Glutamatergic neuron (in vitro differentiated cells): ENCODE measurements at places on chromosomes 6 and 20. TPM values are rescaled to one million over a fixed set of nuclear protein-coding genes. Genes with fewer than 3 reads are reported as not detected.

GRCh38 chr6:137432054-137432611 is 62.1 kb downstream of the OLIG3 start:
- DNase-seq: no peak

DNA sequence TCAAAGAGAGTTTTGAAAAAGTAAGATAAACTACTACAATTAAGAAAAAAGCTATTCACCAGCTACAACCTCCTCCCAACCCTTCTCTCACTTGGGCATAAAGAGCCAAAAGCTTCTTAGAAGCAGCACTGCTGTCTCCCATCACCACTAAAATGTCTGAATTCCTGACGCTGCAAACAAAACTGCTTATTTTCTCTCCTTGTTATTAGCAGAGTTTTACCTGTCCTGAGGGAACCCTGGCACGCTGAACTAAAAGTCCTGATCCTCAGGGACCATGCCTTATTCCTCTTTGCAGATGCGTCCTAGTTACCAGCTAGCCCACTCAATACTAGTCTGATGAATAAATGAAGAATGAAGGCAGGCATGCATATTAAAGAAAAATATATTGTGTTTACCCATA is 1.1 kb downstream of the HACE1 start:
- no peak for DNase-seq

DNA sequence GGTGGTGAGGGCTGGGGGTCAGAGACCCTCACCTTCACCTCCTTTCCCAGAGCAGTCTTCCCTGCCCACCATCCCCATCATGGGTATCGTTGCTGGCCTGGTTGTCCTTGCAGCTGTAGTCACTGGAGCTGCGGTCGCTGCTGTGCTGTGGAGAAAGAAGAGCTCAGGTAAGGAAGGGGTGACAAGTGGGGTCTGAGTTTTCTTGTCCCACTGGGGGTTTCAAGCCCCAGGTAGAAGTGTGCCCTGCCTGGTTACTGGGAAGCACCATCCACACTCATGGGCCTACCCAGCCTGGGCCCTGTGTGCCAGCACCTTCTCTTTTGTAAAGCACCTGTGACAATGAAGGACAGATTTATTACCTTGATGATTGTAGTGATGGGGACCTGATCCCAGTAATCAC is 2.1 kb downstream of the HLA-G start:
- no peak for DNase-seq

GRCh38 chr6:141988954-141989705 is 143.6 kb upstream of the GJE1 start:
- peak; percentile 28 for DNase-seq

DNA sequence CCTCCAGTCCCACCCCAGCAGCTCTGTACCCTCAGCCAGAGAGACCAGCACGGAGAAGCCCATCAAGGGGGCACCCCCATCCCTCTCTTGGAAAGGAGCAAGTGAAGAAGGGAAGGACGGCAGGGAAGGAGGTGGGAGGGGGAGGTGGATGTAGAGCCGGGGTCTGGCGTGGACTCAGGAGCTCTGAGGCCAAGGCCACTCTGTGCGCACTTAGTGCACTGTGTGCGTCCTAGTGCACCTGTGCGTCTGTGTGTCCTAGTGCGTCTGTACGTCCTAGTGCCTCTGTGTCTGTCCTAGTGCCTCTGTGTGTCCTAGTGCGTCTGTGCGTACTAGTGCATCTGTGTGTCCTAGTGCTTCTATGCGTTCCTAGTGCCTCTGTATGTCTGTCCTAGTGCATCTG is 54.2 kb downstream of the DSTN start:
- DNase-seq: peak; percentile 13

OLIG3 gene
- total RNA-seq: 75.1 TPM

DNA sequence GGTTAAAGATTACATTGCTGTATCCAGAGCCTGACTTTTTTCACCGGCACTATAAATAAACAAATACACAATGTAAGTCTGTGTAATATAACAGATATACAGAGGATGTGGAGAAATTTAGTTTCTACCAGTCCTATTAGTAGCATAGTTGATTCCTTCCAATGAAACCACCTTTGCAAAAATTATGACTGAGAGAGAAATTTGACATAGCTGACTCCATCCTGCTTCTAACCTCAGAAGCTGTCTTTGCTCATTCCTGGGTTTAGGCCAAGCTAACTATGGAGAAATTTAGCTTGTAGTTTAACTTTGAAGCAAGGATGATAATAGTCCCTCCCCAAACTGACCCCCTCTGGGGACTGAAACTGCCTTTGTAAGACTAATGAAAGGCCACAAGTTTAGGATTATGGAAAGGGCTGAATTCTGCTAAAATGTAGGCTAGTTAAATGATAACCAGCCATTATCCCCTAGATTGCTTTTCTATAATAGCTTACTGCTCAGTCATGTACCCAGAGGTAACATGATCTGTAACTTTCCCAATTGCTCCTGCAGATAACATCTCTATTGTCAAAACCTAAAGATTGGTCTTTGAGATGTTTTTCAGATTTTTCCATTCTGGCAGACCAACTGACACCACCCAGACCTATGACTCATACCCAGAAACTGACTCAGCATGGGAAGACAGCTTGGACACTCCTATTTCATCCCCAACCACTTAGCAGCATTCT is 172.8 kb upstream of the ARG1 start:
- no peak for DNase-seq

DNA sequence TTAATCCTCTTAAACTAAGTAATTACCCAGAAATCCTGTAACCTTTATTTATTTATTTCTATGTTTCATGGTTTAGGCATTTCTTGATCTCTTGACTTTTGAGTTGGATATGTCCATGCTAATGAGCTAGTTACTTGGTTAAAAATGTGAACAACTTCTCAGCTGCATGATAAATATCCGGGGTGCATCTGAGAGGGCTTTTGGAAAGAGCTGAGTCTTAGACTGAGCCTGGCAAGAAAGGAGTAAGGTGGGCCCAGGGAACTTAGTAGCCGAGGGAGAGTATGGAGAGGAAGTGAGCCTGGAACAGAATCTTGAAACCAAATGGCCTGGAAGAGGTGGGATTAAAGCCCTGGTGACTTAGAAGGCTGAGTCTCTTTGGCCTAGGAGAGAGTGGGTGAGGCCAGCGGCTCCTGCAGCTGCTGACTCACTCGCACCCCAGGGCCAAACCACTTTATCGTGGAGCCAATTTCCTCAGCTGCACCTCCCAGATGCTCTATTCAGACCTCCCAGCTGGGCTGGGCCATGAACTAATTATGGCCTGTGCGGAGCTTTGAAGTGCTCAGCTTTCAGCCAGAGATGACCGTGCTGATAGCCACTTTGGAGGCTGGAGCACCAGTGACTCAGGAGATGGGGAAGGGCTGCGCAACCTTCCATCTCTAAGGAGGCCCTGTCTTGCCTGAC is 19.1 kb downstream of the TGM3 start:
- DNase-seq: no peak

TP53TG5 gene
- total RNA-seq: not detected

- DNase-seq: no peak
Observed at GRCh38 chr6:133701633-133702331, 187.1 kb upstream of the TCF21 start.

C20orf202 gene
- not detected for total RNA-seq

DNA sequence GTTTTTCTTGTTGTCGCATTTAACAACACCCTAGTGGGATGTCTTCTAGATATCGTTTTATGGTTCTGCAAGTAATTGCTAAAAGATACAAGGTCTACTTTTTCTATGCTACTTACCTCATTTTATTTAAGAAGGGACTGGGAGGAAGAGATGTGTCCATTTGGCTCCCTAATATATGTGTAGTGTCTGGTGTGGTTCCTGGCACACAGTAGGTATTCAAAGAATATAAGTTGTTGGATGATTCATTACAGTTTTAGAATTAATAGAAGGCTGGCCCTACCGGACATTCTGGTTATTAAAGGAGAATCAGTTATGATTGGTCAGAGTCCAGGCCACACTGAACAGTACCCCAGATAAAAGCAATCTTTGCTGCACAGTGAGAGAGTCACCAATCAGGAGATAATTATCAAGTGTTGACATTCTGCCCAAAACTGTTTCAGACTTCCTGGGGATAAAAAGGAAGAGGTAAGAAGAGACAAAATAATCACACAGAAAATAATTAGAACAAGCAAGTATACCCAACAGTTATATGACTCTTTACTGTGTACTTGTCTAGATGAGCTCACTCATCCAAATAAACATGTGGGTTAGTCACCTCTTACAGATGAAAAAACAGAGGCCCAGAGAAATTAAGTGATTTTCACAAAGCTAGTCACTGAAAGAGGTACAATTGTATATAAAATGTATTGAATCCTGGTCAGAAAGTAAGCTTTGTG is 7.0 kb downstream of the TMEM244 start:
- no peak for DNase-seq

- DNase-seq: no peak
Observed at GRCh38 chr6:28802417-28803336, 121.1 kb downstream of the TRIM27 start.

DNA sequence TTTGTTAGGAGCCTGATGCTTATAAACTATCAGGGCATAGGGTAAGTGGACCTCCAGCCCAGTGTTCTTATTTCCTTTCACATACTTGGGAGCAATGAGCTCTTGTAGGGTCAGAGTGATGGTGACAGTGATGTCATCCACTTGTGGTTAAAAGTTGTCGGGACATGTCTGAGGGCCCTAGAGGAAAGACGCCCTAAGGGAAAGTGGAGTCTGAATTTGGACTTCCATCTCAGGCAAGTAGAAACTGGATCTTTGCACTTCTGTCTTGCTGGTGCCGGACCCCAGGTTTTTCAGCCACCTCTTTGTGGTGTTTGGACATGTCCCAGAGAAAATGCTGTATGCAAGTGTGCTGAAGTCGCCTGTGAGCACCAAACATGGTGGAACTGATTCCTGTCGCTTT is 900.5 kb downstream of the C6orf118 start:
- no peak for DNase-seq

- no peak for DNase-seq
Observed at GRCh38 chr6:131642565-131642964, 5.5 kb downstream of the ENPP3 start.

MUCL3 gene
- total RNA-seq: not detected

DNA sequence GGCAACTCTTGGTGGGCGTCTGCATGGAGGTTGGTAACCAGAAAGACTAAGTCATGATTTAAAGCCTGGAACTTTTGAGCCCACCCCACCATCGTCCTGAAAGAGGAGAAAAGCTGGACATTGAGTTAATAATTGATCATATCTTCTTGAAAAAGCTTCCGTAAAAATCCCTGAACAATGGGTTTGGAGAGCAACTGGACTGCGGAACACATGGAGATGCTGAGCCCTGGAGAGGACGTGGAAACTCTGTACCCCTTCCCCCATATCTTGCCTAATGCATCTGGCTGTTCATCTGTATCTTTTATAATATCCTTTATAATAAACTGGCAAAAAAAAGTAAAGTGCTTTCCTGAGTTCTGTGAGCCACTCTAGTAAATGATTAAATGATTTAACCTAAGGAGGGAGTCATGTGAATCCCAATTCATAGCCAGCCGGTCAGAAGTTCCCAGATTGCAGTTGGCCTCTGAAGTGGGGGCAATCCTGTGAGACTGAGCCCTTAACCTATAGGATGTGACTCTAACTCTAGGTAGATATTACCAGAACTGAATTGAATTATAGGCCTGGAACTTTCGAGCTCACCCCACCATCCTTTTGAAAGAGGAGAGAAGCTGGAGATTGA is 26.5 kb upstream of the LGSN start:
- DNase-seq: no peak

- no peak for DNase-seq
Observed at GRCh38 chr20:19913927-19914614, 103.1 kb upstream of the NAA20 start.

- no peak for DNase-seq
Observed at GRCh38 chr6:108897371-108897770, 49.1 kb downstream of the ARMC2 start.
